ENCODE measurements at places on chromosomes 2 and 18.

GRCh38 chr2:190607657-190608357 is 41.1 kb upstream of the NAB1 start:
- DNase-seq: no peak

GRCh38 chr2:233068762-233069418 is 8.7 kb downstream of the INPP5D start:
- DNase-seq: no peak

DNA sequence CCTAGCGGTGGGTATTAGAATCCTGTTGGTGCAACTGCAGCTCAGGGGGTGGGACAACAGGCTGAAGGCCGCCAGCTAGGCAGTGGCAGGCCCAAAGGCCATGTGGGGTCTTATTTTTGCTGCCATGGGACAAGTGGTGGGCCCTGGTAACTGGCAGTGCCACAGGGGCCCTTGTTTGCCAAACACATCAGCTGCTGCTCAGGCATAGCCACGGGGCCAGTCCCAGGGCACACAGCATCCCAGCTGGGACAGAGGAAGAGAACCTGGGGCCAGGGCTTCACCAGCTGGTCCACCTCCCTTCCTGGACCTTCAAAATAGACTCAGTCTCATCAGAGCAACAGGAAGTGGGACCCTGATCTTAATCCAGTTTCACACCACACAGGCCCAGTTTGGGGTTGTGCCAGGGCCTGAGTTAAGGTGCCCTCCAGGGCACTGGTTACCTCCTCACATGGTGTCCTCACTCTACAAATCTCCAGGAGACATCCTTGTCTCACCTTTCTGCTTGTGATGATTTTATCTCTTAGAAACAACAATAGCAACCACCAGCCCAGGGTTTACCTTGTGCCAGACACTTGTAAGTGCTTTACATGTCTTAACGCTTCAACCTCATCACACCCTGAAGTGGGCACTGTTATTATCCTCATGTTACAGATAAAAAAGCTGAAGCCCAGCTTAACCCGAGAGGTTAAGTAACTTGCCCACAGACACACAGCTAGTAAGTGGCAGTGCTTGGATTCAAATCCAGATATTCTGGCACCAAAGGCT is 98.5 kb downstream of the GYPC start:
- DNase-seq: no peak

- DNase-seq: no peak
These were observed 250.0 kb downstream of the TCF4 start for GRCh38 chr18:55337908-55338521.

- DNase-seq: no peak
These were observed 513.2 kb upstream of the RAB12 start for GRCh38 chr18:8095947-8096570.

- no peak for DNase-seq
These were observed 186.4 kb upstream of the ST6GAL2 start for GRCh38 chr2:107072150-107072940.

DNA sequence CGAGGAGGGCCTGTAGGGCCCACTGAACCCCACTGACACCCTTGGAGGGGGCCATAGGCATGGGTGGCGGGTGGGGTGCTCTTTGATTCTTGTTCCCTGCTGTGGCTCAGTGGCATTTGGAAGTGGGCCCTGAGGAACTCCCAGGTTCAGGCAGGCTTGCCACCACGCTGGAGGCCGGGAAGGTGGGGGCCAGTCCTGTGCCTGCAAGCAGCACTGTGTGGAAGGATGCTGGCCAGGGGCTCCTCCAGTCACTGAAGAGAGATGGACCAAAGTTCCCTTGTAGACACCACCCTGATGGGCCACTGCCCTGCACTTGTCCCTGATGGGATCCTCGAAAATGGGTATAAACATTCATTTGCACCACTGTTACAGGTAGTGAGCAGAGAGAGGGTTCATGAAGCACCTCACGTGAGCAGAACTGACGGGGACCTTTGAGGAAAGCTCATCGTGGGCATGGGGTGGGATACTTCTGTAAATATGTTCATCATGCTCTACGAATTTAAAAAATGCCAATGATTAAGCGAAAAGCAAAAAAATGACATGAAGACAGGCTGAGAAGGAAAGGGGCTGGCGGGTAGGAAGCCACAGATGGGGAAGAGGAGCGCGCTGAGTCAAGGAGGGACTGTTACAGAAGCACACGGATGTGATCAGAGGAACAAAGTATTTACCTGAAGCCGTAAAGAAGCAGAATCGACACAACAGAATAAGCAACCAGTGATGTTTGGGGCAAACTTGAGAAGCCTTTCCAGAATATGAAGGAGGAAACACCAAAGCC is 45.2 kb upstream of the ASB1 start:
- no peak for DNase-seq

DNA sequence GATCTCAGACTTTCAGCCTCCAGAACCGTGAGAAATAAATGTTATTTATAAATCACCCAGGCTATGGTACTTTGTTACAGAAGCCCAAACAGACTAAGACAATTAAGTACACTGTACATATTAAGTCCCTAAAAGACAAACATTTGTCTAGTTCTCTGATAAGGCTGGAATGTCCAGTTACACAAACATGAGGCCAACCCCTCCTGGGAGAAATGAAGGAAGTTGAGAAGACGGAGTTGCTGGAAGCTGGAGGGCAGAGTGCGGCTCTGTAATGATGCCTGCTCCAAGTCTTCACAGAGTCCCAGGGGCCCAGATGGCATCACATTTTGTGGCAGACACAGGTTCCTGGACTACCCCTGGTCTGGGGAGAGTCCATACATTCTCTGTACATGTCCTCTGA is 79.2 kb upstream of the ST8SIA3 start:
- no peak for DNase-seq

DNA sequence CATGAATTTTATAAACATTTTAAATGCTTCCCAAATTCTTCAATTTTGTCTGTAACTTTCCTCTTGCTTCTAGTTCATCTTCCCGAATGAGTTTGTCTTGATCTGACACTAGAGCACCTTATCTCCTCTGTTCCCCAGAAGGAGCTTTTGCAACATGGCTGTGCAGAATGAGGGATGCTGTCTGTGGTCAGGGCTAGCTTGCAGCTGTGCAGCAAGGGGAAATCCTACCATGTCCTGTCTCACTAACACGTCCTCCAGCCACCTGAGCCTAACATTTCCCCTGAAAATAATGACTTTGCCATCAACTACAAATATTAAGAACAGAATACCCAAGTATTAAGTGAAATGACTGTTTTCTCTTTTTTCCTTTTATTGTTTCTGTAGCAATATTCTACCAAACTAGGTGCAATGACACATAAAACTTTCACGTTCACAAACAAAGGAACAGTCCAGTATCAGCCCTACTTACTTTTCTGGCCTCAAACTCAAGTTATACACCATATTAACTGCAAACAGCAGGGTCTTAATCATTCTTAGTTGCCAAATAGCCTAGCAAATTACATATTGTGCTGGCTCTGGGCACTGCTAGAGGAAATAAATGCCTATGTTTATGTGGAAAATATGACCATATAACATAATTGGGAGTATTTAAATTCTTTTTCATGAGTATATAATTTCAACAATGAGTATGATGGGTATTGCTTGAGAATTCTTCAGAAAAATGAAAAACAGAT is 423.3 kb downstream of the CMPK2 start:
- DNase-seq: no peak

DNA sequence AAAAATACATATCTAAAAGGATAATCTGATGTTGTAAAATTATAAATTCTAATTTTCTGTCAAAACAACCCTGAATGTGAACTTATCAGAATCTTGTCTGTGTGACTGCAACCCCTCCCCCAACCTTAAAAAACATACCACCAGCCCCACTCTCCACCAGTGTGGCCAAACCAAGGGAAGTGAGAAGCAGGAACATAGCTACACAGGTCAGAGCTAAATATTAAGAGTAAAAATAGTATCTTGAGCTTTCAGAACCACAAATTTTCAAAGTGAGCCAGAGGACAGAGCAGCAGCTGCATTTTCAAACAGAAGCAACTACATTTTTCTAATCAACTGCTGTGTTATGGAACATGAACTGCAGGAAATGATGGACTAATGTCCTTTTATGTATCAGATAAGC is 156.7 kb downstream of the SLC4A10 start:
- DNase-seq: no peak

GRCh38 chr2:71930049-71930681 is 217.5 kb downstream of the CYP26B1 start:
- no peak for DNase-seq

- no peak for DNase-seq
These were observed 87.9 kb upstream of the LRRTM1 start for GRCh38 chr2:80392441-80392840.

GRCh38 chr18:6971823-6972478 is 145.6 kb downstream of the LAMA1 start:
- no peak for DNase-seq

DNA sequence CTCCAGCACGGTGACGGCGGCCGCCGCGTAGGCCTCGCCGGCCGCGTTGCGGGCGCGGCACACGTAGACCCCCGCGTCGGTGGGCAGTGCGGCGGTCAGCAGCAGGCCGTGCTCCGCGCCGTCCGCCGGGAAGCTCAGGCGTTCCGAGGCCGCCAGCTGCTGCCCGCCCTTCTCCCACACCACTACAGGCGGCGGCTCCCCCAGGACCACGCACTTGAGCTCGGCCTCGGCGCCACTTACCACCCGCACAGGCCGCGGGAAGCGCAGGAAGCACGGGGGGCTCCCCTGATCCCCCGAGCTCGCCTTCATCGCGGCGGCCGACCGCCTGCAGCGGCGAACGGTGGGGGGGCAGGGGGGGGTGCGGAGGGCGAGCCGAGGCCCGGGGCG is 422 bp downstream of the OBSL1 start:
- DNase-seq: peak; percentile 60

GRCh38 chr2:172889768-172890430 is 154.3 kb downstream of the RAPGEF4 start:
- no peak for DNase-seq

- DNase-seq: no peak
These were observed 42.9 kb upstream of the SLC35F5 start for GRCh38 chr2:113799375-113799774.

- no peak for DNase-seq
These were observed 231.1 kb downstream of the SETBP1 start for GRCh38 chr18:44911773-44912172.

DNA sequence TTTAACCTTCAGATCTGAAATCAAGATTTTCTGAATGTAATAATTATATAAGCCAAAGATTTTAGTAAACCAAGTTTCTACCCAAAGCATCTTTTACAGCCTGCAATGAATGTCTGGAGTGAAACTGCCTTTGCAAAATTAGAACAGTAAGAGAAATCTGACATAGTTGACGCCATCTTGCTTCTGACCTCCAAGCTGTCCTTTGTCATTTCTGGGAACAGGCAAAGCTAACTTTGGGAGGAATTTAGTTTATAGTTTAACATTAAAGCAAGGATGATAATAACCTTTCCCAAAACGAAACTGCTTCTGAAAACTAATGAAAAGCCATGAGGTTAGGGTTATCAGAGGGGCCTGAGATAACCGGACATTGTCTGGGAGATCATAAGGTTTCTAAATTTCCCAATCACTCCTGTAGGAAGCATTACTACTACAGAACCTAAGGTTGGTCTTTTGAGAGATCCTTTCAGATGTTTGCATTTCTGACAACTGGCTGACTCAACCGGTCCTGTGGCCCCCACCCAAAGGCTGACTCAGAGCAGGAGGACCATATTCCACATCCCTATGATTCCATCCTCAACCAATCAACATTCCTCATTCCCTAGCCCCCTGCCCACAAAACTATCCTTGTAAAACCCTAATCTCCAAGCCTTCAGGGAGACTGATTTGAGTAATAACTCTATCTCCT is 124.5 kb downstream of the TMEM131 start:
- DNase-seq: no peak

- no peak for DNase-seq
These were observed 69.8 kb upstream of the MAL start for GRCh38 chr2:94955702-94956101.

GRCh38 chr2:28321426-28321825 is 71.2 kb upstream of the FOSL2 start:
- DNase-seq: peak; percentile 88

DNA sequence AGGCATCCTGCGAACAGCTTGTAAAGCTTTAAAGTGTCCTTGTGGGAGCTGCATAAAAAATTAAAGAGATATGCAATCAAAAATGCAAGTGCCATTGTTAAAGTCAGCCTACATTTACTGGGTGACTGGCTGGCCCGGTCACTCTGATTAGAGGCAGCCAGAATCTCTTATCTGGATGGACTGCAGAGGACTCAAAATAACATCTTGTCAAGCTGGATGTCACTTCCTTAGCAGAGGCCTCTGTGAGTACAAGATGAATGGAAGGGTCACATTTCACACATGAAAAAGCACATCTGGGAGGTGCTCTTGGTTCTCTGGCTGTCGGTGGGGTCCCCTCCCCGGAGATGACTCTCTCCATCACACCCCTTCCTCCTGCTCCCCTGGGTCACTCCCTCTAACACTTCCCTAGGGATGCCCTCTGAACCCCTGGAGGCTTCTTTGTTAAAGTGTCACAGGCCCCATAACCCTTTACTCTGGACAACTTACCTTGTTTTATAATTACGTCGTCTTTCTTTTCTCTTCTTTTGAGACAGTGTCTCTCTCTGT is 122.1 kb downstream of the SH3BP4 start:
- no peak for DNase-seq

DNA sequence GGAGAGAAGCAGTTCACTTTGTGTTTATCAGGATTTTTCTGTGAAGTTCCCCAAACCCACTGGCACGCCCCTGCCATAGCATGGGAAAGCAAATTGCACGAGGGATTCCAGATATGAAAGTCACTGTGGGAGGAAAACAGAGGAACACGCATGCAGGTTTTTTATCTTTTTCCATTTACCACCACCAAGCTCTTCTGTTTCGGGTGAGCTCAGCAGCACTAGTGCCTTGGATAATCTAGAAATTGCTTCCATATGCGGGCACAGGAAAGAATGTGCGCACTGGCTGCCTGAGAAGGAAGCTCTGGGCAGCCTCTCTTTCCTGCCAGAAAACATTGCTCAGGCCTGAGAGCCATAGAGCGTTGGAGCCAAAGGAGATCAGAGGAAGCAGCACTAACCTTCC is 65.9 kb upstream of the WIPF1 start:
- DNase-seq: no peak

GRCh38 chr2:37671816-37672103 is 318 bp upstream of the CDC42EP3 start:
- DNase-seq: no peak
